Stimulated activated CD8-positive, alpha-beta memory T cell treated with anti-CD3 and anti-CD28 coated beads, Interleukin-15, amount 100 ng/mL, for 1 hour (primary cell): ENCODE measurements at places on chromosomes 5 and 9.

GRCh38 chr5:135753990-135754389, 80.5 kb upstream of the SLC25A48 start:
- DNase-seq: no peak

- no peak for DNase-seq
Measured at GRCh38 chr5:111730659-111731382, 26.2 kb downstream of the NREP start.

- DNase-seq: no peak
Measured at GRCh38 chr9:38301376-38302106, 91.0 kb upstream of the ALDH1B1 start.

DNA sequence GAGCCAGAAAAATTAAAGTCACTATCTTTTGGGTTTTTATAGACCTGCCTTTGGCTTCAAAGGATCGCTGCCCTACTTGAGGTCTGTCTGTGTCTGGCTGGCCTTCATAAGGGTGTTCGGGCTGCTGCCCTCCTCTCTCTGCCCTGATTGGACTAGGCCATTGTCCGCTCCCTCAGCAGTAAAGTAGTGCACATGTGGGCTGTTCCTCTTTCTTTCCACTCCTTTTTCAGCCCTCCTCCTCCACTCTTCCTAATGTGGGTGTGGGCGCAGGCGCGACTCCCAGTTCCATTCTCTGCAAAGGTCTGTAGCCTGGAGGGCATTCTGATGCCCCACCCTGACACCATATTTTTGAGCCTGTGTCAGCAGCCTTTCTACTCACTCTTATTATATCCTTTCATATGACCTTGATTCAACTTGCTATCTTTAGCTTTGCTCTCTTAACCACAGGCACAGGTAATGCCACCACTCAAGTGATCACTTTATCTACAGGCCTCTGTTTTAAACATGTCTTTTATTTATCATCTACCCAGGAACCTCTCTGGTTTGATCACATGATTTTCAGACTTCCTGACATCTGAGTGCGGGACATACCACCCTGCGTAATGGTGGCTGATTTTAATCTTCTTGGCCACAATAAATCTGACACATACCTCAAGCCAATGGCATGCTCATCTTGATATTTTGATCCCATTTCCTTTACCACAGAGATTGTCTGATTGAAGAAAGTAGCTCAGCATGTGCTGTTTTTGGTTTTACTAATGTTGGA, 144.5 kb downstream of the AOPEP start:
- no peak for DNase-seq

GRCh38 chr9:32427111-32427873, 42.8 kb downstream of the ACO1 start:
- DNase-seq: no peak

- DNase-seq: no peak
Measured at GRCh38 chr9:72563806-72564205, 42.4 kb downstream of the TMC1 start.
